ENCODE measurements at places on chromosomes 11 and 22.

- DNase-seq = no peak
These were observed 44.7 kb upstream of the WEE1 start for GRCh38 chr11:9528573-9529333.

GRCh38 chr11:123375832-123376231 lies 54.2 kb upstream of the GRAMD1B start:
- DNase-seq = no peak

- no peak for DNase-seq
These were observed 12.5 kb downstream of the PATZ1 start for GRCh38 chr22:31333641-31334040.

- DNase-seq = no peak
These were observed 1.9 kb upstream of the BUD13 start for GRCh38 chr11:116774661-116775060.

DNA sequence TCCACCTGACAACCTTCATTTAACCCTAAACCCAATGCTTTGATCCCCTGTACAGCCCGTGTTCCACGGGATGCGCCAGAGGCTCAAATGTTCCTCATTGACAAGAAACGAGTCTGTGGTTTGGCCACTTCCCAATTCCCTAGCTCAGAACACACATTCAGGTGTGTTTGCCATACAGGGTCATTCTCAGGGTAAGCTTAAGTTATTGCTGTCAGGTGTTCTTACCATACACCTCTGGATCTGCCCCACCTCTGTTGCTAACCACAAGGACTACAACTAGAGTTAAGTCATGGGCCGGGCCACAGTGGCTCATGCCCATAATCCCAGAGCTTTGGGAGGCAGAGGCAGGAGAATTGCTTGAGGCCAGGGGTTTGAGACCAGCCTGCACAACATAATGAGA lies 45.6 kb upstream of the POLD3 start:
- no peak for DNase-seq

- no peak for DNase-seq
These were observed 62.4 kb downstream of the ALX4 start for GRCh38 chr11:44247508-44247907.

DNA sequence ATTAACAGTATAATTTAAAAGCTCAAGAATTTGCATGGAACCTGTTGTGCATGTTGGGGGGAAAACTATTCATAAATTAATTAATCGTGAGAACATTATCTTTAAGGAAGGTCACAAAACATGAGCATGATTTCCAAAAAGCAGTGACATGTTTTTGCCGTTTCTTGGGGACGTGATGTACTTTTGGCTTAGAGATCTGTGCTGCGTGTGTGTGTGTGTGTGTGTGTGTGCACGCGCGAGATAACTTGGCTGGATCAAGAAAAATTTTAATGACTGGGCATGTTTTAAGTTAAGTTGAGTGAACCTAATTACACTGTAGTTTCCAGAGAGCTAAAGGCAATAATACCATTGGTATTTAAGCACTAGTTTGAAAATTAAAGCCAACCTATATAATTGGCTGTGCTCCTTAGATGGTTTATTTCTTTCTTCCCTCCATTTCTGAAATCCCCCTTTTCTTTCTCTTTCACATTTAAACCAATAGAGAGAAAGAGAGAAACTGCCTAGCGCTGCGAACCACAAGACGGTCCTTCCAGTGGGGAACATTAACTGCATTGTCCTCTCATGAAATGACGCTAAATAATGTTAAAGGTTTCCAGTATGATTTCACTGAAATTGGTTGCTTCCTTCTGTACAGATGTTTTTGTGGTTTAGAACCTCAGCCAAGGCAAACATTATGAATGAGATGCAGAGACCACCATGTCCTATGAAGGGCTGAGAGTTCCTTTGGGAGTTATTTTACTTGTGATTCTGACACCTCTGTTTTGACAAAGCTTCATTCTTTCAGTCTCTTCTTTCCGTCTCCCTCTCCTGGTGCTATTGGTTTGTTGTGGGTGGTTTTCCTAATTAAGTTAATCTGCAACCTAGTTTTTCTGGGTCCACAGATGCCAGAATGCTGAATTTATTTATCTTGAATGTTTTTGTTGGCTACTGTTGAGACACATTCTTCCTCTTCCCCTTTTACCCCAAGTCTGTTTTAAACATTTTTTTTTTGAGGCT lies 51.7 kb downstream of the ZBTB16 start:
- DNase-seq = no peak

All from NCI-H1105 (cell line).